ENCODE measurements at places on chromosomes 13 and 19.

- no peak for DNase-seq
Measured at GRCh38 chr13:43905435-43906031, 25.8 kb downstream of the LACC1 start.

GRCh38 chr13:94827566-94827965 lies 115.2 kb upstream of the SOX21 start:
- no peak for DNase-seq

DNA sequence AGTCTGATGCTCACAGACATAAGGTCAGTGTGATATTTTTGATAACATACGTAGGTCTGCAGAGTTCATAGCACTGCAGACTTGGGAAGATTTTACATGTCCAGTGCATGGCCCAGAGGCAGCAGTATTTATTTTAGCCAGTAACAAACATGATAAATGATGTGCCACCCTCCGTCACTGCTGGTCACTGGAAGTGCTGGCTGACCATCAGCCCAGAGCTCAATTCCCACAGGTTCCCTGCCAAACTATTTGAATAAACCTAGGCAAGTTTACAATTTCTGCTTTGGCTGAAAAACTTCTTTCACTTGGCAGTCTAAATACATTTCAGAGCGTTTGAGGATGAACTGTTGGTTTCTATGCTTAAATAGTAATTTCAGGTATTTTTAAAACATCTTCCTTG lies 135.5 kb upstream of the EDNRB start:
- DNase-seq = no peak

- no peak for DNase-seq
Measured at GRCh38 chr13:77360032-77360685, 33.3 kb upstream of the MYCBP2 start.

- no peak for DNase-seq
Measured at GRCh38 chr19:5434970-5435641, 20.1 kb upstream of the ZNRF4 start.

DNA sequence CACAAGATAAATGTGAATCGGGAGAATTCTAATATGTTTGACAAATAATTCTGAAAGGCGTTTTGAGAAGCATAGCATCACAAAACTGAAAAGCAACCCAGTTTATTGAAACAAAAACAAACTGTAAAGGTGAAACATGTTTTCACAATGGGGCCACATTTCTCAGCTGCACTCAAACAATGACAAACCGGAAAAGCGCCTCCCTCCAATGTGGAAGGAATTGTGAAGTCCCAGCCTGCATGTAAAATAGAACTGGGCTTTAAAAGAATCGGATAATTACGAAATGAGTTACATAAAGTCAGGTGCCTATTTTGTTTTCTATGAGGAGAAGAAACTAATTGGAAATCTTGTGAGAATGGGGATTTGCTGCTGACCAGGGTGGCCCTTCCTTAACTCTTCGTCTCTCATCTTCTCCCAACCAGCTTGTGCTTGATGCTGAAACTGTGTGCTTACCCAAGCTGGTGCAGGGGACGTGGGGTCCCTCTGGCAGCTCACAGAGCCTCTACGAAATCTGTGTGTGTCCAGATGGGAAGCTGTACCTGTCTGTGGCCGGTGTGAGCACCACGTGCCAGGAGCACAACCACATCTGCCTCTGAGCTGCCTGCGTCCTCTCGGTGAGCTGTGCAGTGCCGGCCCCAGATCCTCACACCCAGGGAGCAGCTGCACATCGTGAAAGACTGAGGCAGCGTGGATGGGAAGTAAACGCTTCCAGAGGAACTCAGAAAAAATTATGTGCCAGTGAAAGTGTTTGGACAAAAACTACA lies 109.4 kb downstream of the SACS start:
- no peak for DNase-seq

- no peak for DNase-seq
Measured at GRCh38 chr13:109728791-109729731, 57.3 kb downstream of the IRS2 start.

DNA sequence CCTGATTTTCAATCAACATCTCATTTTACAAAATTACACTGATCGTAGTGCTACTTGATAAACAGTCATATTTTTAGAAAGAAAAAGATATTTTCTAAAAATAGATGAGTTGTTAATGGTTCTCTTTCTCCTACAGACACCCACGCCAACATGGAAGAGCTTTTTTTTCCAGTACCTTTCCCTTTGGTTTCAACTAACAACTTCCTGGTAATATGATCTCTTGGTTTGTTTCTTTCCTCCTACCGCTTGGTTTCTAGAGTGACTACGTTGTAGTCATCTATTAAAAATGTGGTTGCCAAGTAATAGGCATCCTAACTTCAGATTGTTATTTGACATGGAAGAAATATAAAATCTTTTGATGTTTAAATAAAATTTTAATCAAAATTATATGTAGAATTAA lies 189.0 kb downstream of the LACC1 start:
- DNase-seq = no peak

DNA sequence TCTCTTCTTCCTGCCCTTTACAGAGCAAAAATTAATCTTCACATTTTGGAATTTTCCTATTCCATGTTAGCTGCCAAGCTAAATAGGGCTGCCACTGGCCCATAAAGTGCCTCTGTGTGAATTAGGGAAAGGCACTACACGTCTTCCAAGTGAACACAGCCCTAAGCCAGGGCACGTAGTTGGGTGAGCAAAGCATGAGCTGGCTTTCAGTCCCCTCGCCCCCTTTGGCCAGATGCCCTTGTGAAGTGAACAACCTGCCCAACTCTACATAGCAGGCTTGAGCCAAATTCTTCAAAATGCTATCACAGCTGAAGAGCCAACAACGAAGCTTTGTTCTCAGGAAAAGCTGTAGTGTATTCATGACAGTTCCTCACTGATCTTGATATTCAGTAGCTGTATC lies 213.1 kb downstream of the OXGR1 start:
- no peak for DNase-seq

- no peak for DNase-seq
Measured at GRCh38 chr13:110759710-110760109, 46.2 kb downstream of the ING1 start.

GRCh38 chr19:31459430-31459829 lies 110.2 kb upstream of the TSHZ3 start:
- DNase-seq = no peak

DNA sequence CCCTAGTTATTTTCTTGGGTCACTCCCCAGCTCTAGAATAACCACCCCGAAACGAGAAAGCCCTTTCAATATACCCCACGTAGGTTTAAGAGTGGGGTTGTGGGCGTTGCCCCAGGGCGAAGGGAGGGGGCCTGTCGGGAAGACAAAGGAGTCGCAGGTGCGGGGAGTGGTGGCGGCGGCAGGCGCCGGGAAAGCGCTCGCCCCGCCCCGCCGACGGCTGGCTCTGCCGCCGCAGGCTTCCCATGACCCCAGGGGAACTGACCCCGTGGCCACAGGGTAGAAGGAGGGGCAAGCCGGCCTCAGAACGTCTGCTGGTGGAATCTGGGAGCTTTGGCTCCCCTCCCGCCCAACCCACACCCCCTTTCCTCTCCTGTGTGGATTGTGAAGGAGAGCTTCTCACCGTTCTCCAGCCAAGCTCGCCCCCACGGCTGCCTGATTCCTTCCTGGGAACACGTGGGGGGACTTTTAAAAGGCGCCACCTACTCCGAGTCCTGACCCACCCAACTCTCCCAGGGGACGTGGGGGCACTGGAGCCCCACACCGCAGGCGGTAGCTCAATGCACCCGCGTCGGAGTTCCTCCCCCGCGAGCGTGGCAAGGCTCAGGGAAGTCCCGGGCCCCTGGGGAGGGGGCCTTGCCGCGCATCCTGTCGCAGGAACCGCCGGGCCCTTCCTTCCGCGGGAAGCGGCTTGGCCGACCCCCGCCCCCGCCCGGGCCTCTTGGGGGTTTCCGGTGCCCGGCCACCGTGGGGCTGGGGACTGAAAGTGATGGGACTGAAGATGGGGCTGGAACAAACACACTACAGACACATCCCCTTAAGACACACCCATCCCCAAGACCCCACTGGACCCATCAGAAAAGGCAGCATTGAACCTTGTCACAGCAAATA lies 5.5 kb downstream of the IER2 start:
- peak; percentile 84 for DNase-seq

GRCh38 chr19:28026636-28027035 lies 1186.3 kb downstream of the UQCRFS1 start:
- DNase-seq = no peak

- no peak for DNase-seq
Measured at GRCh38 chr19:8069096-8069973, 16.8 kb downstream of the CCL25 start.

- no peak for DNase-seq
Measured at GRCh38 chr13:32783067-32783466, 196.8 kb downstream of the PDS5B start.

- DNase-seq = peak; percentile 74
Measured at GRCh38 chr19:52963247-52963618, 552 bp upstream of the ZNF816 start.

DNA sequence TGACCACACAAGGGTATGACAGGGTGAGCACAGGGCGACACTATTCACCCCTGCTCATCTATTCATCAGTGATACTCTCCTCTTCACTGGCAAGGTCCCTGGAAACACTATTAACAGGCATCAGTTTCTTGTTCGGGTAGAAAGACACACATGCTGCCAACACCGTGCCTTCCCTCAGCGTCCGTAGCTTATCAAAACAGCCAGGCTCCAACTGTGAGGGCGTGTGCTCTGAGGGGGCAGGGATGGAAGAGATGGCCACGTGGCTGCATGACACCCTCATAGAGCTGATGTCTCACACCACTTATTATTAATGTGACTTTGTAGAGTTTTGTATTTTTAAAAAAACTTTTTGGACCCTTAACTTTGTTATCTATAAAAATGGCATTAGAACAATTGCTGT lies 160.3 kb downstream of the ITGBL1 start:
- no peak for DNase-seq

GRCh38 chr19:3041327-3041726 lies 12.2 kb upstream of the TLE2 start:
- no peak for DNase-seq

GRCh38 chr19:18021121-18021755 lies 13.3 kb downstream of the ARRDC2 start:
- DNase-seq = no peak

DNA sequence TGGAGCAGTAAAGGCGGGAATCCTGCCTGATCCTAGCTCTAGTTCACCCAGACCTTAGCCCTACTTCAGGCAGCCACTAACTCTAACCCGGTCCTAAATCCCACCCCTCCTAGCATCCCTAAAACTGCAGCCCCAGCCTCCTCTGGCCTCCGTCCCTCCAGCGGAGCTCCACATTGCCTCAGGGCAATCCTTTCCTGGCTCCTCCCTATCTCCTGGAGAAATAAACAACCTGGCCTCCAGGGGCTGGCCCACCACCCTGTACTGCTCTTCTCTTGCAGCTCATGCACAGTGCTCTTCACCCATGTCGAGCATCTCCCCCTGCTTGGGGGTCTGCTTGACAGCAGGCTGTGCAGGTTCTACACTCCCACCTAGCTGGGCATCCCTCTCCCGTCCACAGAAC lies 6.7 kb downstream of the POU2F2 start:
- DNase-seq = no peak

DNA sequence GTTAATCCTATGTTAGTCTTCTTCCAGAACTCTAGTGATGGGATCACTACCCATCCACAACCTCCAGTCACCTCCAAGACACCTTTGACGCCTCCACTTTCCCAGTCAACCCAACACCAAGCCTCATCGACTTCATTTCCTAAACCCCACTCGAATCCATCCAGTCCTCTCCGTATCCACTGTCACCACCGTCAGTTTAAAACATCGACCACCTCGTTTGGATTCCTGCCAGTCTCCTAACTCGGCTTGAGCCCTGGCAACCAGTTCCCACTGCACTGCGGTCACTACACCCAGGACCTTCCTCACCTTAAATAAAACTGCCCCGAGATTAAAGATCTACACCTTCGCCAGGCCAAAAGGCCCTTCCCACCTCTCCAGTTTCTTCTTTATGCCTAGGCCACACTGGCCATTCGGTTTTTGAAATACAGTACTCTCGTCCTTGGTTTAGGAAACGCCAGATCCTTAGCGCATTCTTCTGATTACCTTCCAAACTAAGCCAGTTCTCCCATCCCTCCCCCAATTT lies 1.2 kb downstream of the MTIF3 start:
- no peak for DNase-seq

DNA sequence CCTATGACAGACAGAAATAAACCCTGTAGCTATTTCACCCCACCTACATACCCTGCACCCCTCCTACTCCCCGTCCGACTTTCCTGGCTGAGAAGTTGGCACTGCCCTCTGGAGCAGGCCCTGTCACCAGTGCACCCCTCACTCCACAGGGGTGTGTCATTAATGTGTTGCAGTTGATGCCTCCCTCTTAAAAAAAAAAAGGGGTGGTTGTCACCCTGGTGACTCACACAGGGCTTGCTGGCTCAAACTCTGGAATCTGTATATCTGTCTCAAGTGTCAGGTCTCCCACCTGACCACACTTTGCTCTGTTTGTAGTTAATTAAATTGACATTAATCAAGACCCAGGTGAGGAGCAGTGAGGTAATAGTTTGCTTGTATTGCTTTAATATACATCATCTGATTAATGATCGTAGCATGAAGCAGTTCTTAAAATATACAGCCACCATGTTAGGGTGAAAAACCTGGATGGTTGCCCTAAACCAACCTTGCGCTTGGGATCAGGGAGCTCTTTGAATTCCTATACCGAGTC lies 2.0 kb upstream of the GATAD2A start:
- no peak for DNase-seq

GRCh38 chr13:42720113-42720857 lies 61.1 kb upstream of the FAM216B start:
- DNase-seq = no peak

GRCh38 chr13:49586717-49587116 lies 1.4 kb upstream of the RCBTB1 start:
- no peak for DNase-seq

- no peak for DNase-seq
Measured at GRCh38 chr13:22107549-22107948, 436.7 kb downstream of the FGF9 start.

DNA sequence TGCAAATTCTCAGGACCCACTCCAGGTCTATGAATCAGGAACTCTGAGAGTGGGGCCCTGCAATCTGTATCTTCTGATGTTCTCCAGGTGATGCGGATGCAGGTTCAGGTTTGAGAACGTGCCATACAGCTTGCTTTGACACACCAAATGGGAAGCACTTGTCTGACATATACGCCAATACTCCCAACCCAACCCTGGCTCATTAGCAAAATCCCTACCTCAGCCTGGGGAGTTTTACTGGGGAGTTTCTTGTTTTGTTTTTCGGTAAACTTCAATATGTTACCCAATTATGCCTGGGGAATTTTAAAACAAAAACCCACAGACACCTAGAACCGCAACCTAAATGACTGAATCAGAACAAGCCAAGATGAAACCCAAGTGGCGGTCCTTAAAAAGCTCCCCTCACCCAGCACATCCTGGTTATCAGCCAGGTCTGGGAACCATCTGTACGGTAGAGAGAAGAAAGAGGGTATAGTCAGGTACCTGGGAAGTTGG lies 41.2 kb downstream of the ABCC4 start:
- no peak for DNase-seq

GRCh38 chr19:39030854-39031367 lies 1.4 kb downstream of the FBXO27 start:
- DNase-seq = no peak
